ENCODE measurements at places on chromosomes 7 and 10.

DNA sequence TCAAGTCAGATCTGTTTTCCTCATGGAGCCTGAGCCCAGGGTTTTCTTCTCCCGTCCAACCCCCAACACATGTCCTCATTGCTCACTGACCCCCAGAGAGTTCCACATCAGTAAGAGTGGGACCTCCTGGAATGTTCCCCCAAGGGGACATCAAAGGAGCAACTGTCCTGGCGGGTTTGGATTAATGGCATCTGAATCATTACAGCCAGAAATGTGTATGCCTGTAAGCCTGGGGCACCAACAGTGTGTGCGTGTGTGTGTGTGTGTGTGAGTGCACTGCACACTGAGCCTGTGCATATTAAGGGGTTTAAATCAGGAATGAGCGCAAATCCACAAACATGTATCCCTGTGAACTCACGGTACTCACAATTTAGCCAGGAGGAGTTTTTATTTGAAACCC lies 222.3 kb downstream of the PLXNA4 start:
- no peak for DNase-seq

DNA sequence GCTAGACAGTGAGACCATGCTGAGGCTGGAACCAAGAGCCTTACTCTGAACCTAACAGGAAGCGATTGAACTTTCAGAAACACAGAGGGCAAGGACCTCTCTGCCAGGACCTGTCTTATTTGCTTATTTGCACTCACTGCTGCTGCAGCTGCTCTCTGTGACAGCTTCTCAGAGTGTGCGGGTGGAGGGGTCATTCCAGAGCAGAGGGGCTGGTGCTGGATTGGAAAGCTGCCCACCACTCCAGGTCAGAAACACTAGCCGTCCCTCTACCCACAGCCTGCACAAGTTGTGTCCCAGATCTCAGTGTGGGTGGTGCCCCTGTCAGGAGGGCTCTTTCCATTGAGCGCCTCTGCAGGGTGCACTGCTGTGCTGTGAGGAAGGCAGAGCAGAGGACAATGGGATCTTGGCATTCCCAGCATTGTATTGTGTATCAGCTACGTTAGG lies 126.2 kb downstream of the CCNY start:
- no peak for DNase-seq

DNA sequence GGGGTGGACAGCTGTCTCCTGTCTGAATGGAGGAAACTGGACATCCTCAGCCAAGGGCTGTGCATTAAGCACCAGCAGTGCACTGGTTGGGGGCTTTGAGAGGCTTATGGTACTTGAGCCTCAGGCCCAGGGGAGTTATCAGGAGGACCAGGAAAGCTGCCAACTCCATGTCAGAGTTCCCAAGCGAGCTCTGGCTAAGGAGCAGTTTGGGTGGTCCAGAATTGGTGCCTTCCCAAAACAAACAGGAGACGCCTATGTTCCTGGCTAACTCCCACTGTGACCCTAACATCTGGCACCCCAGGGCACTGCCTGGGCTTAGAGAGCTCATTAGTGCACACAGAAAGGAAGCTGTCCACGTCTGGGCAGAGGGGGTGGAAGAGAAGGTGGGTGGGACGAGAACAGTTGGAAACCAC lies 408.6 kb upstream of the NPVF start:
- no peak for DNase-seq

- DNase-seq = no peak
Observed at GRCh38 chr7:26156451-26157420, 4.7 kb downstream of the NFE2L3 start.

DNA sequence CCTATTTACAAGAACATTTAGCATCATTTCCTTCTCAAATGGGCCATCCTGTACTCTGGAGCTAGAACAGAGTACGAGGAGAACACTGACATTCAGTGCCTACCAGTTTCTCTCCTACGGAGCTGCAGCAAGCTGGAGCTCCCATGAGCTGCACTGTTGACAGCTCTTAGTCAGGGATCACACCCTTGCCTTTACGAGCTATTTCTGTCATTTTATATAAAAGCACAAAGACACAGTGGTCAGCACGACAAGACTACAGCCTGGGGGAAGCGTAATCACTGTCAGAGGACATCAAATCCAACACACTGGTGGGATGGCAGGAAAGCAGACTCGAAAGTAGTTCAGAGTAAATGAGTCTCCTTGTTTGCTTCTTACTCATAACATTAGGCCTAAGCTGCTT lies 2.7 kb downstream of the CDCA7L start:
- no peak for DNase-seq

Measured in stimulated activated CD8-positive, alpha-beta memory T cell treated with anti-CD3 and anti-CD28 coated beads, Interleukin-2, amount 100 ng/mL, for 1 hour (primary cell).